Activated naive CD4-positive, alpha-beta T cell treated with anti-CD3 and anti-CD28 coated beads, Interleukin-2, amount 10 ng/mL, durations not matched to agents 7 days and 5 days (primary cell): ENCODE measurements at places on chromosomes 6 and 20.

- DNase-seq = no peak
Measured at GRCh38 chr6:27565839-27566779, 93.2 kb upstream of the ZNF184 start.

GRCh38 chr20:45229264-45230056 lies 8.3 kb downstream of the SEMG2 start:
- DNase-seq = peak; percentile 65

- no peak for DNase-seq
Measured at GRCh38 chr6:47026679-47027078, 15.5 kb downstream of the ADGRF1 start.

- DNase-seq = no peak
Measured at GRCh38 chr20:20070871-20071726, 18.8 kb downstream of the CFAP61 start.

DNA sequence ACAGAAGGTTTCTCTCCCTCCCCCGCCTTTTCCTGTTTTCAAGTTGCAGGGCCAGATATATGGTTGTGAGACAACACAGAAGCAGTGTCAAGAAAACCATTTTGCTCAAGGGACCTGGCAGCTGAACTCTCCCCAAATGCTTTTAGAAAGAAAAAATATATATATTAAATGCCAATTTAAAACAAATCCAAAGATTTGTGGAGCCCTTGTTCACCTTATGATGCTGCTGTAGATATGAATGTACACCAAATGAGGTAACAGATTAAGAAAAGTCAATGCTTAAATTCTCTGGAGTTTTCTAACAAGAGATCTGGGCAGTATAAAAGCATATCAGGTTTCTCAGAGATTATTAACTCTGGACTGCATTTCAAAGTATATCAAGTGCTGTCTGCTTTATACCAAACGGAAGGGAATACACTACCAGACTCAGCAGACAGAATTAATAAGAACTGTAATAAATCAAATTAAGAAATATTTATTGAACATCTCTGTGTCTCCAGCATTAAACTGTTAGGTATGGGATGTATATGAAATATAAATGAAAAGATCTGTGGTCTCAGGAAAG lies 357.5 kb downstream of the HDGFL1 start:
- no peak for DNase-seq

GRCh38 chr6:89284963-89285735 lies 29.9 kb downstream of the GABRR2 start:
- DNase-seq = no peak

- no peak for DNase-seq
Measured at GRCh38 chr6:93677264-93677965, 258.1 kb upstream of the EPHA7 start.

GRCh38 chr6:3444276-3445088 lies 12.4 kb downstream of the SLC22A23 start:
- no peak for DNase-seq

DNA sequence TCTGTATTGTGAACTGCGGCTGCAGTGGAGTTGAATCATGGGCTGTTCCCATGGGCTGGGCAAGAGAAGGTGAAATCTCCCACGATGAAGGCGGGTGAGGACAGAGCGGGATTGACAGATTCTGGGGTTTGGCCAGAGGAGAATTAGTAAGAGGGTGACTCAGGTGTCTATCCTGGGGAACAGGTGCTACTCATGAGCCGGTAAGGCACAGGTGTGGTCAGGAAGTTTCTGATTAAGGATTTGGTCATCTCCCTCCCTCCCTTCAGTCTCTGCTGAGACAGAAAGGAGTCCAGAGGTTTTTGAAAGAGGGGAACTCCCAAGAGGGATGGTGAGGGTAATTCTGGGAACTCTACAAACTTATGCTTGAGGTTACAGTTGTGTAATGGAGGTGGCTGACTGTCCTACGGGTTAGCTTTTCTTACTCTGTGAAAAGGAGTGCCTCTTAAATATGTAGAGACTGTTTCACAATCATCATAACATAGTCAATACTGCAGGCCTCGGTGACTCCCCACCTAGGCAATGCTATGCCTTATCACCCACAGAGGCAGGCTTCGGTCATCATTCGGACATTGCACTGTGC lies 31.5 kb downstream of the SERPINB1 start:
- DNase-seq = no peak

DNA sequence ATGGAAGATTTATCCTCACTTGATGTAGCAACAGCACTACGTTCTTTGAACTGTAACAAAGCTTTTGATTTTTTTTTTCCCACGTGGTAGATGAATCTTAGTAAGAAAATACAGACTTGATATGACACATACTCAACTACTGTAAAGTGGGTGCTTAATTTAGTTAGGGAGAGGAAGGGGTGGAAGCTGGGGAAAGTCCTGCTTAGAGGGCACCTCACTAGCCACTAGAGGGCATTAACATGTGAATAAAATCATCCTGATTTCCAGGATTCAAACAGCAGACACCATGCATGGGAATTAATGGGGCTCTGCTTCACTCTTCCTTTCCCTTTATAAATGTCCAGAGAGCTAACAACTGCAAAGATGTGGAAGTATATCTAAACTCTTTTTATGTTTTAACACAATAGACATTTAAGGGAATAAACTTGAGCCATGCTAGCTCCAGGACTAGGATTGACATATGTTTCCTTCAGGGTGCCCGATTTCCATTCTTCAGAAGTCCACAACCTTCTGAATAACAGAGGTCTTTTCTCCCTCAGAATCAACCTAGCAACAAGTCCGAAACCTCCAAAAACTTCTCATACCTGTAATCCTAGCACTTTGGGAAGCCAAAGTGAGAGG lies 250.1 kb downstream of the ATXN1 start:
- no peak for DNase-seq

DNA sequence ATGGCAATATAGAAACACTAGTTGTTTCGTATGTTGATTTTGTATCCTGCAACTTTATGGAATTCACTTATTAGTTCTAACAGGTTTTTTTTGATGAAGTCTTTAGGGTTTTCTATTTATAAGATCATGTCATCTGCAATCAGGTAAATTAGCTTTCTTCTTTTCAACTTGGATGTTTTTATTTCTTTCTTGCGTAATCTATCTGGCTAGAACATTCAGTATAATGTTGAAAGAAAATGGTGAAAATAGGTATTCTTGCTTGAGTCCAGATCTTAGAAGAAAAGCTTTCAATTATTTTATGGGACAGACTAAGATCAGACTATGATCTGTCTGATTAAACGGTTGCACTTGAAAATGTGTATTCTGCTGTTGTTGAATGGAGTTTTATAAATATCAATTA lies 820.8 kb upstream of the ADGRB3 start:
- DNase-seq = no peak

DNA sequence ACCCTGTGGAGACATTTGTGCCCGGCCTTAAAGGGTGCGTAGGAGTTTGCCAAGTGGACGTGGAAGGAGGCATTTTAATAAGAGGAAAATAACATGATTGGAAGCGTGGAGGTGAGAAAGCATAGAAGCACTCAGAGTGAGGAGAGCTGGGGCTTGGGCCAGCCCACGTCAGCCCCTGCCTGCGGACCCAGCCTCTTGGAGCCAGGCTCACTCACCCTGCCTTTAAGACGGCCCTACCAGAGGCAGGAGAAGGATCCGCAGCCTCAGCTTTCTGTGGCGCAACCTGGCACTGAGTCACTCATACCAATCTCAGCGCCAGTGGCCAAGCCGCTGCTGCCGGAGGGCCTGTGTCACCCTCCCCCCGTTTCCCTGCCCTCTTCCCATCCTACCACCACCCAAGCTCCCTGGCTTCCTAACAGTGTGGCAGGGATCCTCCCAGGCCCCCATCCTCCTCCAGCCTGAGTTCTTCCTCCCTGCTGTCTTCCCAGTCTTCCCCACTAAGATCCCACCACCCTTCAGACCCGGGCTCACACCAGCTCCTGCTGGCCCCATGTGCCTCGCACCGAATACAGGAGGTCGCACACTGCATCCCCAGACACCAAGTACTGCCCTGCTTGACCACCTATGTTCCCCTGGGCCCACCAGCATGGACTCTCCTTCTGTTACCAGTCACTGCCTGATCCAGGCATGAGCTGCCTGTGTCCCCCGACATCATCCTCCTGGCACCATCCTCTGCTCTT lies 285.2 kb downstream of the UST start:
- peak; percentile 27 for DNase-seq

GRCh38 chr20:33751775-33752174 lies 20.0 kb downstream of the ZNF341 start:
- no peak for DNase-seq

- peak; percentile 36 for DNase-seq
Measured at GRCh38 chr6:152184917-152185574, 377.6 kb downstream of the ESR1 start.

DNA sequence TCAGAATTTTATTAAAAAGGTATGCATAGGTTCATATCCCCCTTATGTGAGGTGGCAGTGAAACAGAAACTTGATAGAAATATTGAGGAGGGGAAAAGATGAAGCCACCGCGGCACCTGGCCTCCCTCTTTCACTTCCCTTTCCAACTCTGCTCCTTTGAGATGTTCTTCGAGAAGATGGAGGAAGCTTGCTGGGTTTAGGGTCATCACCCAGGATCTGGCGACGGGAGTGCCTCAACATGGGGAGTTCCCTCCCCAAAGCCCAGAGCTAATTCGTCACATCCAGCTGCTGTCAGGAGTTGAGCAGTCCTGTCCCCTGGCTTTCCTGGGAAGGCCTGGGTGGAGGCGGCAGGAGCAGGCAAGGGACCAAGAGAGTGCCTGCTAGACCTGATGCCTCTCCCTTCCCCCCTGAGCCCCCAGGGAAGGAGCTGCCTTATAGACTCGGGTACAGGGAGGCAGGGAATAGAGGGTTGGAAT lies 29.1 kb downstream of the RREB1 start:
- peak; percentile 30 for DNase-seq

- DNase-seq = no peak
Measured at GRCh38 chr6:73145690-73146089, 79.6 kb downstream of the KHDC1L start.

DNA sequence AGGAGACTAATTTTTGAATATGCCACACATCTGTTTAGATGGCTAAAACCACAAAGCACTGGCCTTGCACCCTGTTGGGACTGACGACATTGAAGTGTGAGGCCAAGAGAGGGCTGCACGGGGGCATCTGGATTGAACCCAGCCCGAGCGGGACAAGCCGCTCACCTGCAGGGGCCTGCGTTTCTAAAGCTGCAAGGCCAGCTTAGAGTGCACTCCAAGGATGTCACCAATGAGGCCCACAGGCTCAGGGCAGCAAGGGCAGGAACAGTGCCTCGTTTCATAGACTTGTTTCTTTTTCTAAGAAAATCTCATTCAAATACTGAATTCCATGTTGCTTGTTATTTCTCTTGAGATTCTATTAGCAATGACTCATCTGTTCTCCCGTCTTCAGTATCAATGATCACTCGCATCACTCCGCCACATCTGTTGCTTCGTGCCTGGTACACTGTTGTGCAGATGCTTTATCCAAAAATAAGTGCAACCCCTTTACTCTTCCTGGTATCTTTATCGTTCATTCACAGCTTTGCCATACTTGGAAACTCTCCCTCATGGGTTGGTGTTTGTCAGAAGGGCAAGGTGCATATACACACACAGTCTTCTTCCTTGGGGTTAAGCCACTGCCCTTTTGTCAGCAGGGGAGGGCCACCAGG lies 120.1 kb downstream of the IRF4 start:
- no peak for DNase-seq

- no peak for DNase-seq
Measured at GRCh38 chr6:41256383-41256782, 28.2 kb downstream of the TREML4 start.

DNA sequence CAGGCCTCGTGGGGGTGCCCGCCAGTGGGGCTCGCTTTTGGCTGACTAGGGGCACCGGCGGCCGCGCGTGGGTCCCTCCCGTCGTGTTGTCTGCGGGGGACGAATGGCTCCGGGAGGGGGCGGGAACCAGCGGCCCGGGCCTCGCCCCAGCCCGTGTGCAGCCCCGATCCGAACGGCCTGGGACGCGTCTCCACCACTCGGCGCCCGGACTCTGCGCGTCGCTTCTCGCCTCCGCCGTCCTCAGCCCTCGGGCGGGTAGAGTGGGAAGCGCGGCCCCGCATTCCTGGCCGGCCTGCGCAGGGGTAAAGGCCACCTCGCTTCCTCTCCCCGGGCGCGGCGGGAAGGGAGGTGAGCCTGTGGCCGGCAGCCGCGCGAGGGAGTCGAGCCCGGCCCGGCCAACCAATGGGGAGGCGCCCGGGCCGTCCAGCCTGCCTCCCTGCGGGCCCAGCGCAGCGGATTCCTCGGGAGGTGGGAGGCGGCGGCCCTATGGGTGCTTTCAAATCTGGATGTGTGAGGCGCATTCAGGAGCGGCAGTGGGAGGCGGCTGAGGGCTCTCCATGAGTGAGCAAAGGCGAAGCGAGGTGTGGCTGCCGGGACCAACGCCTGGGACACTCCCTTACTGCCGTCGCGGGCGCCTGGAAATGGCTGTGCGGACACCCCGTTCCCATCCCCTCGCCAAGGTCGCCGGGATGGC lies 1.1 kb upstream of the ZBTB46 start:
- DNase-seq = no peak

DNA sequence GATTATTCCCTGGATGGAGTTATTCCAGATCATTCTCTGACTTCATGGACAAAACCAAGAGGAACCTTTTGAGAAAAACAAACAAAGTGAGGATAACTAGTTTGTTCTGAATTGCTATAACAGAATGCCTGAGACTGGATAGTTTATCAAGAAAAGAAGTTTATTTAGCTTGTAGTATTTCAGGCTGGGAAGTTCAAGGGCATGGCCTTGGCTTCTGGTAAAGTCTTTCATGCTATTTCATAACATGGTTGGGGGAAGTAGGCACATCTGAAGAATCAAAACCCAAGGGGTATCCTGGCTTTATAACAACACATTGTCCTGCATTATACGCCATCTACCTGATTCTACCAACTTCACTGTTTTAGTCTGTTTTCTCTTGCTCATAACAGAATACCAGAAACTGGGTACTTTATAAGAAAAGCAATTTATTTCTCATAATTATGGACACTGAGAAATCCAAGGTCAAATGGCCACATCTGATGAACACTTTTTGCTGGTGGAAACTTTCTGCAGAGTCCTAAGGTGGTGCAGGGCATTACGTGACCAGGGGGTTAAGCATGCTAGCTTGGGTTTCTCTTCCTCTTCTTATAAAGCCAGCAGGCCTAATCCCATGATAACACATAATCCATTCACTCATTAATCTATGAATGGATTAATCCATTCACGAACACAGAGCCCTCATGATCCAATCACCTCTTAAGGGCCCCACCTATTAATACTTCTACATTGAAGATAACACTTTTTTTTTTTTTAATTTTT lies 186.1 kb upstream of the PRSS16 start:
- DNase-seq = no peak

- no peak for DNase-seq
Measured at GRCh38 chr6:2979819-2980464, 8.6 kb upstream of the SERPINB6 start.
